ENCODE measurements at places on chromosomes 3 and 15.

DNA sequence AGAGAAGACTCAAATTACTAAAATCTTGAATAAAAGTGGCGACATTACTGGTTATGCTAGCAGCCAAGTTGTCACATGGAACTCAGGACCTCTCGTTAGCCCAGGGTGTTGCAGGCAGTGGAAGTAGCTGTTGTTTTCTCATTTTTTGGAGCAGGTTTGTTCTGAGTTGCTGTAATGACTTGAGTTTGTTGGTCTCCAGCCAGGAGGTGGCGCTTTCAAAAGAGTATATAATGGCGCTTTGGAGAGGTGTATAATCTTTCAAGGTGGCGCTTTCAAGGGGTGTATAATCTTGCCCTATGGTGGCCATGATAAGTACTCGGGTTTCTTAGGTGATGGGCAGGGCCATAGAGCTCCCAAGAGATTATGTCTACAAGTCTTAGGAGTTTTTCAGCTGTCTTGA lies 632.7 kb downstream of the NTRK3 start:
- DNase-seq = no peak

- DNase-seq = peak; percentile 49
These were observed 155.1 kb upstream of the TNIK start for GRCh38 chr3:171615281-171615680.

DNA sequence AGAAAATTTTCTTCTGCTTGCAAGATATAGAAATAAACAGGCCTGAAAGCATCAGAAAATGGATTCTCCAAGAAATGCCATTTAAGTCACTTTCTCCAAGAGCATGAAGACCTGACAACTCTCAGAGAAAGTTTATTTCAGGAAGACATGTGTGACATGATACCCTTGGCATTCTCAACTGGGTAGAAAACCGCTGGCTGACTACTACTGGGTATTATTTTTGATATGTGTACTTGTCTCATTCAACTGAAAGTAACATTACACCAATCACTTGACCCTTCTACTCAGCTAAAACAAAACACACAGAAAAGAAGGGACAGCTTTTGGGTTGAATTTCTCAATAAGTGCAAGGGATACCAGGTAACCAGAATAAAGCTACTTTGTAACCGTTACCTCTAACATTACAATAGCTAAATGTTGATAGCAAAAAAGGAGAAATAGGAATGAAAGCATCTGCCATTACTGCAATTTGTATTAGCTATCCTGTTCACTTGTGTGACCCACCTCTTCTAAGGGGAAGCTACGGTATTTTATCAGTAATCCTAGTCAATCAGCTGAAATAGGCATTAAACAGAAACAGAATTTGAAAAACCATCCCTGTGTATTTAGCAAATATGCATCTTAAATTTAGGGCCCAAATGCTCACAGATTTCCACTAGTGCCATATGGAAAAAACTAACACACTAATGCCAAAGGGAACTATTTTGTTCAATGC lies 7.3 kb downstream of the TRA2B start:
- DNase-seq = no peak

DNA sequence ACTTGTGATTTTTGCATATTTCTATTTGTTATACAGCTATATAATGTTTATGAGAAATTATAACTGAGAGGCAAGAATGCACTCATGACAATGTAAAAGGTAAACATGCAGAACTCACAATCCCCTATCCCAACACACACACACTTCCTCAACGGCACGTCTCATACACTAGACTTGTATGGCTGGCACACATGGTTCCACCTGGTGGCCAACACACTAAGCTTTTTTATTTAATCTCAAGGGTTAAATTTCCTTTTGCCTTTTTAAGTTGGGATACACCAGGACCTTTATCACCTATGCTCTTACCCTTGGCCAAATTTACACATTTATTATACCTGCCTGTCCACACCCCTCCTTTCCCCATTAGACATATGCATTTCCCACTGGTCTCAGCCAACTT lies 88.6 kb upstream of the PSMD6 start:
- no peak for DNase-seq

- DNase-seq = no peak
These were observed 43.2 kb downstream of the NBEAL2 start for GRCh38 chr3:47022641-47023071.

DNA sequence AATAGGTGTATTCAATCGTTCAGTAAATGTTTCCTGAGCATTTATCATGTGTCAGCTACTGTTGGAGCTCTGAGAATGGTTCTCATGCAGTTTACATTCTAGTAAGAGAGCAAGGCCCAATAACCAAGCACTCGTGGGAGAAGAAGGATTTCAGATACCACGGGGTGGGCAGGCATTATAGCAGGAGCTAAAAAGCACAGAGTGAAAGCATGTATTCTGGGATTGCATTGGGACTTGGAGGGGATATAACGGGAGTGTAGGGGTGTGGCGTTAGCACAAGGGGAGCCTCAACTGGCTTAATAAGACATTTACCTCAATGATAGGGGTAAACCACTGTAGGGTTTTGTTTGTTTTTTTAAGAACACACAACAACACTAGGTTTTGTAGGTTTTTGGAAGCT lies 1.6 kb upstream of the SIAH2 start:
- no peak for DNase-seq

DNA sequence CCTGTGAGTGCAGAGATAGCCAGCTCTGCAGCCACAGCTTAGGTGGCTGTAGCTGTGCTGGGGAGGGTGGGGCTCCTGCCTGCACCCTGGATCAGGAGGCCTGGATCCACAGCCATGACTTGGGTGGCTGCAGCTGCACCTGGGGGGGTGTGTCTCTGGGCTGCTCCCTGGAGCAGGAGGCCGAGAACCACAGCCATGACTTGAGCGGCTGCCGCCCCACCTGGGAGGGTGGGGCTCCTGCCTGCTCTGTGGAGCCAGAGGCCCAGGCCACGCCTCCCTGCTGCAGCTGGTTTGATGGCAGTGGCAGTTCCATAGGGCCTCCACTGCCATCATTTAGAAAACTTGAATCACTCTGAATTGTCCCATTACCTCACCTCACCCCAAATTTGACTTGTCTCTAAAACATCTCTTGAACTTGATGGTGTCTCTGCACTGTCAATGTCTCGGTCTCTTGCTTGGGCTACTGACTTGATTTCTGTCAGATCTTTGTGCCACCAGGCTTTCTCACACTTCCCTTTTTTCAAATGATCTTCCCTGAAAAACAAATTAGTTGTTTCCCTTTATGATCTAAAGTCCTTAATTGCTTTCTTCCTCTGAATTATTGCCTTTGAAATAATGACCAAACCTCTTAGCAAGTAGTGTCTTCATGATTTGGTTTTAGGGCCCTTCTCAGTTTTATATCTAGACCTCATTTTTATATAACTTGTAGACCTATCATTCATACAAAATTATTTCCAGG lies 313.2 kb upstream of the MME start:
- DNase-seq = no peak

GRCh38 chr3:72319194-72320094 lies 528.8 kb downstream of the SHQ1 start:
- DNase-seq = no peak

DNA sequence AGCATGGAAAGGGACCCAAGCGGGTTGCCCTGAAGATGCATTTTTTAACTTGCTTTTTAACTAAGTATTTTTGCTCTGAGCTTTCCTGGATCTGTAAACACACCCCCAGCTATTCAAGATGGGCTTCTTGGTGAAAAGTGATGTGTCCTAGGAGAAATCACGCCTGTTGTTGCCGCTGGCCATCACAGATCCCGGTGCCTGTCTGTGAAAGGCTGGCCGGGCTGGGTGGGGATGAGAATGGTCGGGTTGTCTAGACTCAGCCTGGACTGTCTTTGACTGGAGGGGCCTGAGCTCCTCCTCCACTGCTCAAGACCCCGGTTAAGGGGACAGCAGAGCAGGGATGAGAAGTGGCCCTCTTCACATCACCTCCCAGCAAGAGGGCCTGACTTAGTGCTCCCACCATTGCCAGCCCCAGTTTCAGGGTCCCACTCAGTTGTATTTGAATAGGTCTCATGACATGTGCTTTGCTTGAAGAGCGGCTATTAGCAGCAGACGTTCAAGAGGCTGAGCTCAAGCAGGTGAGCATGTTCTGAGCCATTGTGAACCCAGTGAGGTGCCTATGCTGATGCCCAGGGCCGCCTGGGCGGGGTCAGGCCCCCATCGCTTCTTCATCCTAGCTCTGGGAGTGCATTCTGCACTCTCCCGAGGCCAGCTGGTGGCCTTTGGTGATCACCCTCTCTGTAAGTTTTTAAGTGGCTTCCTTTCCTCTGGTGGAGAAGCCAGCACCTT lies 79.9 kb downstream of the IGF1R start:
- no peak for DNase-seq

- peak; percentile 18 for DNase-seq
These were observed 6.4 kb upstream of the ISL2 start for GRCh38 chr15:76330080-76330680.

- DNase-seq = no peak
These were observed 150.0 kb downstream of the MEIS2 start for GRCh38 chr15:36950371-36950770.

DNA sequence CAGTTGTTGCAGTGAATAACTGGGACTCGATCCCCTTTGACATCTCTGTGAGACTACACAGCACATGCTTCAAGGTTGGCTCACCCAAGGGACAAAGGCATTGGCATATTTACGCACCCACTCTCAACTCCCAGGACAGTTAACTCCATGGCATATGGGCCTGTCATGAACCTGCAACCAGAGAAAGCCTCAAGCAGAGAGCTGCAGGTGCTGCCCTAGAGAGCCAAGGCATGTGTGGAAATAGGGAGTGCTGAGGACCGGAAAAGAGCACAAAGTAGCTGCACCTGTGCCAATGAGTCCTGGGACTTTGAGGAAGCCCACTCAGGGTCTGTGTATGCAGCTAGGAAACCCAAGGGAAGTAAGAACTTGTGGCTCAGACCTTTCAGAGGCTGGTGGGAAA lies 32.9 kb upstream of the SLC24A5 start:
- DNase-seq = no peak

- no peak for DNase-seq
These were observed 50.1 kb downstream of the PCSK6 start for GRCh38 chr15:101439285-101439919.

- no peak for DNase-seq
These were observed 603.7 kb upstream of the CFAP20DC start for GRCh38 chr3:59653405-59654122.

DNA sequence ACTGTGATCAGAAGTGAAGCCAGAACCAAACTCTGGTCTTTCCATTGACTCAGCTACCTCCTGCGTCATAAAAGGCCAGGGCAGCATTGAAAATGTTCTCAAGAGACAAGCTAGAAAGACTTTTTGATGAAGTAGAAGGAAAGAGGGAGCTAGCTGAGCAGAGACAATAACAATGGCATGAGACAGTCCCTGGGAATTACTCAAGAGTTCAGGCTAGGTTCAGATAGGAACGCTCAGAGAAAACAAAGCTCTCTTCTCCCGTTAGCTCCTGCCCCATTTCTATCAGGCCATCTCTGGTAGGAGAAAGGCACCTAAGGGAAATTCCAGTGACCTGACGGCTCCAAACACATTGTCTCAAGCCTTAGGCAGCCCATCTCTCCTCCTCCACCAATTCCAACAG lies 7.0 kb upstream of the OXTR start:
- peak; percentile 84 for DNase-seq

DNA sequence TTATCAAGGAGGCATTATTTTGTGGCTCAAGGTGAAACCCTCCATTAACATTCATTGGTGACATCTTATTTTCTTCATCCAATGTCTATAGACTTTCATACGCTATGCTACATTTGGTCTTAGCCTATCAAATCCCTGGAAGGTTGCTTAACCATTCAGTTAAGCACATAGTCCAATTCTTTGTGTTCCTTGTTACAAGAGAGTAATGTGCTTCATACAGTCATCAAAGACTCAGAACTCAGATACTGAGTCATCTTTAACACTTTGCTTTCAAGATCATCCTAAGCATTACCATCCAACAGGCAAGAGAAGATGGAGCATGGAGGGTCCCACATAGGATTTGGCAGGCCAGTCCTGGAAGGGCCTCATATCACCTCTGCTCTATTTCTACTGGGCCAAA lies 1202.1 kb downstream of the ROBO1 start:
- no peak for DNase-seq

GRCh38 chr3:10551821-10552630 lies 46.6 kb upstream of the ATP2B2 start:
- no peak for DNase-seq

DNA sequence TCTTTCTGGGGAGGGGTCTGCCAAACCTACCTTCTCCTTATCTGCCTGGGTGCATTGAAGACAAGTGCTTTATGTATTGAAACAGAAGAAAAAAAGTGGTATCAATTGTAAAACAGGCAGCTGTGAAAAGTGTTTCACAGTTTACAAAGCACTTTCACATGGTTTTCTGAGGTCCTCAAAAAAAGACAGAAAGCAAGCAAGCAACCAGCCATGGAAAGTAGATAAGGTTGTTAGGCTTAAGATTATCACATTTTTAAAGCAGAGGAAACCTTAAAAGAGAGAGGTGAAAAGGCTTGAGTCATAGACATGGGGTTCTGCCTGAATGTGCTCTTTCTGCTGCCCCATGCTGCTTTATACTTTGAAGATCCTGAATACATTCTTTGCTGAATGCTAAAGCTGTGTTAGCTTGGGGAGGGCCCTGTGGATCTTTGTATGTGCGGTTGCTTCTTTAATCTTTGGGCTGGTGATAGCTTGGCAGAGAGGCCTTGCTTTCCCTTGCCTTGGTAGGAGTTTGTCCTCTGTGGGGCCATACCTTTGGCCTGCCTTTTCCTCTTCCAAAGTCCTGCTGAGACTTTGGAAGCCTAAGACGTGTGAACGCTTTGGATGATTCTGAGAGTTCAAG lies 2.6 kb downstream of the SMAD3 start:
- no peak for DNase-seq

- no peak for DNase-seq
These were observed 264.8 kb upstream of the IGF1R start for GRCh38 chr15:98383571-98383970.

- DNase-seq = peak; percentile 52
These were observed 86.9 kb upstream of the HERC1 start for GRCh38 chr15:63920504-63921175.

GRCh38 chr15:75656813-75657212 lies 9.1 kb downstream of the SNX33 start:
- no peak for DNase-seq

DNA sequence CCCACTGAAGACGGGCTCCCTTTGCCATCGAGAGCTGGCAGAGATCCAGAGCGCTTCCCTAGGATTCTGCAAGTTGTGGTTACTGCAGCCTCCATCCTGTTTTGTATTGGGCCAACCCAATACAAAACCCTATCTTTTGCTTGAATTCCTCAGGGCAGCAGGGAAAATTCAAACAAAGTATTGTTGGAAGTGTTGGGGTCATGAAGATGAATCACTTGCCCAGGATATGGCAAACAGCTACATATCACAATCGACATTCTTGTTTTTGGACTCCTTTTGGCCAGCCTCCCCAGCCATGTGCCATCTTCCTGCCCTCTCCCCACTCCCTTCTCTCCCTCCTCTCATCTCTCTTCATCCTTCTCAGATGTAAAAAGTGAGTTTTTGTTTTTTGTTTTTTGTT lies 100.0 kb upstream of the TRIM42 start:
- no peak for DNase-seq

- no peak for DNase-seq
These were observed 69.8 kb upstream of the ROBO2 start for GRCh38 chr3:76969996-76970615.
